WERI-Rb-1 (cell line): ENCODE measurements at places on chromosomes 16 and 17.

DNA sequence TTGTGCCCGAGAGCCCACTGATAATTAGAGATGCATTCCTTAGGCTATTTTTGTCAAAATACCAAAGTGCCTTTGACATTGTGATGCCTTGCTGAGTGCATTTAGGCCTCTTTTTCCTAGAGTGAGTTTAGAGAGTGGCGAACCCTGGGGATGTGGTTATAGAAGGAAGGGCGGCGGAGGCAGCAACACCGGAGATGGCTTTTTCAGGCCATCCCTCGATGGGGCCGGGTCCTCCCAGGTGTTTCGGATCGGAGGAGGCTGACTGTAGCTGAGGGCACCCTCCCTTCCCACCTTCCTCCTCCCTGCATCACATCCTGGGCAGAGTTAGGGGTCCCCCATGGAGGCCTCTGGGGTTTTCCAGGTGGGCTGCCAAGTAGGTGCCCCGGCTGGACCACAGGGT, 6.6 kb upstream of the SNAI3 start:
- DNase-seq: no peak

DNA sequence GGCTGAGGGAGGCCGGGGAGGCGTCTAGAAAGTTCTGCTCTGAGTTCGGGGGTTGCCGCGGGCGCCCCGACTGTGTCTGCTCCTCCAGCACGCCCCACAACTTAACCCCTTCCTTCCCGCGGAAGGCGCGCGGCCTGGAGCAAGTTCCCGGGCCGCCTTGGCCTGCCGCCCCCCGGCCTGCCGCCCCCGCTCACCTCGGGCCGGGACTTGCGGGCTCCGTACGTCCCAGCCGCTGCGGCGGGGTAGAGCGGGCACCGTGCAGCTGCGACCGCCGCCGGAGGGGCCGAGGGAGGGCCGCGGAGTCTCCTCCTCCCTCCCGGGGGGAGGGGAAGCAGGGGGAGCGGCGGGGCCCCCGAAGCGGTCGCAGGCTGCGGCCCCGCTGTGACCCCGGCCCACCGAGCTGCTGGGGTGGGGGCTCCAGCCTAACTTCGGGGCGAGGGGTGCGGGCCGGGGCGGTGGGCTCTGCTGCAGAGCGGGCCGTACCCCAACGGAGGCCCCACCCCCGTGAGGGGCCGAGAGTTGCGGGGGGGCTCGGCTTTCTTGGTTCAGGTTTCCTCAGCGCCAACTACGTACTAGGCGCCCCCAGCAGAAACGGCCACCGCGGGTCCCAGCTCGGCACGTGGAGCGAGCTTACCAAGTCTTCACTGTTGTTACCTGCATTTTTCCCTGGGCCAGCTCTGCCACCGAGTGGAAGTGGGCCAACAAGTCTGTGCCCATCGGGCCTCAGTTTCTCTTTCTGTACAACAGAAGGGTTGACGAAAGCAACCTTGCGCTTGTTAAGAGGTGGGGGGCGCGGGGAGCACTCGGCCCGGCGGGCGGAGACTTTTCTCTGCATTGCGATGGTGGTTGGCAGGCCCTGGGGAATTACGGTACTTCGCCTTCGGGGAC, at the start of gene CCDC102A:
CCDC102A (minus strand) TSS at position 266 of the 888 bp plus-strand sequence. CDS start 7,394 bp downstream, outside the sequence.
- DNase-seq: peak; percentile 20

- no peak for DNase-seq
Measured at GRCh38 chr16:66002601-66003000, 363.9 kb upstream of the CDH5 start.

DNA sequence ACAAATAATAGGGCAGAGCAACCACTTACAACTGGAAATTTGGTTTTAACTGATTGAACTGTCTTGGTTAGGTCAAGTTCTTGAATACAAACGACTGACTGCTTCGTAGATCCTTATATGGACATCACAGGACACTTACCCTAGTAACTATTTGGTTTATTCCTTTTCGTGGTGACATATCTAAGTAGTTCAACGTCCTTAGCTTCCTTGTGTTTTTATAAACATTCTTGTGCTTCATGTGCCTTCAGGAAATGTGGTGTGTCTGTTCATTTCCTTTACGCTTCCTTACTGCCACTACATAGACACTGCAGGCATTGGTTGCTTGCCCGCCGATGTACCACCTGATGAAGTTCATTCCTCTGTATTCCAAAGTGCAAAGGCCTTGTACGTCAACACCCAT, 59.3 kb downstream of the USP10 start:
- DNase-seq: no peak

- no peak for DNase-seq
Measured at GRCh38 chr17:50973557-50974494, 107.7 kb upstream of the TOB1 start.

- DNase-seq: peak; percentile 87
Measured at GRCh38 chr17:27381007-27381501, 75.2 kb upstream of the KSR1 start.

- DNase-seq: no peak
Measured at GRCh38 chr17:62121025-62121730, 56.1 kb upstream of the MED13 start.

DNA sequence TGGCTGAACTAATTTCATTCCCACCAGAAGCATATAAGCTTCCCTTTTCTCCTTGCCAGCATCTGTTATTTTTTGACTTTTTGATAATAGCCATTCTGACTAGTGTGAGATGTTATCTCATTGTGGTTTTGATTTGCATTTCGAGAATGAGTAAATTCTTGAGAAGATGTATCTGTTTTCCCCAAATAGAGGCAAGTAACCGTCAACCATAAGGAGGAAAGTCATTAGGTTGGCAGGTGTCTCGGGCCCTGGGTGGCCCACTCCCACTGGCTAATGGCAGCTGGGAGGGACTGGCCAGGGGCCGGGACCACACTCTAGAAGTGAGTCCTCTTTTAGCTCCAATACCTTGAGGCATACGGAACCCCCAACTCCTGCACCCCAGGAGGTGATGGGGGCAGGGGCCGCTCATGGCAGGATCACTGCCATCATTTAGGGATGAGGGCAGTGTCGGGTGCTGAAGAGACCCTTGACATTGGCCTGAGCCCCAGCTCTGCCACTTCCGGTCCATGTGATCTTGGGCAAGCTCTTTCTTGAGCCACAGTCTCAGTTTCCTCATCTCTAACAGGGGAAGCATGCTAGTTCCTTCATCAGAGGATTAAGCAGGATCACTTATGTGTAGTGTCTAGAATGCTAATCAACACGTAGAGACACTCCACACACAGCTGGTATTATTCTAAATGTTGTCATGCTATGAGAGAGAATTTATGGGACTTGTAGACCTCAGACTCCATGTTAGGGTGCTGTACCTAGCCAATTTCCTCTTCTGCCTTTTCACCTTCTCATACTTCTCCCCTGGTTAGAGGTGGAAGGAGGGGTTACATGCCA, 44.3 kb downstream of the RGS9 start:
- DNase-seq: no peak

DNA sequence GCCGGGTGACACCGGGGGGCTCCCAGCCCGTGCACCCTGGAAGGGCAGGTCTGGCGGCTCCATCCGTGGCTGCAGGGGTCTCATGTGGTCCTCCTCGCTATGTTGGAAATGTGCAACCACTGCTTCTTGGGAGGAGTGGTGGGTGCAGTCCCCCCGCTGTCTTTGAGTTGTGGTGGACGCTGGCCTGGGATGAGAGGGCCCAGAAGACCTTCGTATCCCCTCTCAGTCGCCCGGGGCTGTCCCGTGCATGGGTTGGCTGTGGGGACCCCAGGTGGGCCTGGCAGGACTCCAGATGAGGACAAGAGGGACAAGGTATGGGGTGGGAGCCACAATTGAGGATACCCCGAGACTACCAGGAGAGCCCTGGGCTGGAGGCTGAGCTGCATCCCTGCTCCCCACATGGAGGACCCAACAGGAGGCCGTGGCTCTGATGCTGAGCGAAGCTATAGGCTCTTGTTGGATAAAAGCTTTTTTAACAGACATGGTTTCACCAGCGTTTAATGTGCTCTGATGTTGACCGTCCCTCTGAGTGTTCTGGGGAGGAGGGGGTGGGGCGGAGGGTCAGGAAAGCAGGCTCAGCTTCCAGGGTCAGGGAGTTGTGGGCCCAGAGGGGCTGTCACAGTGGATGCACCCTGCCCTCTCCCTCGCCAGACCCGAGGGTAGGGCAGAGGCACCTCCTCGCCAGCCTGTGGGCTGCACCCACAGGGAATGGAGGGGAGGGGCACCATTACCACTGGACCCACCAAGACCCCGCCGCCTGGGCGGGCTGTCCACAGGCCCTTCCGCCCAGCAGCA, 5.4 kb downstream of the SPATA2L start:
- DNase-seq: no peak

- no peak for DNase-seq
Measured at GRCh38 chr17:45296003-45296832, 20.6 kb downstream of the MAP3K14 start.

DNA sequence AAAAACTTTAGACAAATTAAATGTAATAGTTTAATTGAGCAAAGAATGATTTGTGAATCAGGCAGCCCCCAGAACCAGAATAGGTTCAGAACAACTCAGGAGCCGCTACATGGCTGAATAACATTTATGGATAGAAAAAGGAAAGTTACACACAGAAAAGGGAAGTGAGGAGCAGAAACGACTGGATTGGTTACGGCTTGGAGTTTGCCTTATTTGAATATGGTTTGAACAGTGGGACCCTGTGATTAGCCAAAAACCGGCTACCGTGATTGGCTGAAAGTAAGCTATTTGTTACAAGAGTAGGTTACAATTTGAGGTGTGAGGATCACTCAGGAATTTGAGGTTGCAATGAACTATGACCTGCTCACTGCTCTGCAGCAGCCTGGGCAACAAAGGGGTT, 1139.8 kb downstream of the CDH11 start:
- no peak for DNase-seq

DNA sequence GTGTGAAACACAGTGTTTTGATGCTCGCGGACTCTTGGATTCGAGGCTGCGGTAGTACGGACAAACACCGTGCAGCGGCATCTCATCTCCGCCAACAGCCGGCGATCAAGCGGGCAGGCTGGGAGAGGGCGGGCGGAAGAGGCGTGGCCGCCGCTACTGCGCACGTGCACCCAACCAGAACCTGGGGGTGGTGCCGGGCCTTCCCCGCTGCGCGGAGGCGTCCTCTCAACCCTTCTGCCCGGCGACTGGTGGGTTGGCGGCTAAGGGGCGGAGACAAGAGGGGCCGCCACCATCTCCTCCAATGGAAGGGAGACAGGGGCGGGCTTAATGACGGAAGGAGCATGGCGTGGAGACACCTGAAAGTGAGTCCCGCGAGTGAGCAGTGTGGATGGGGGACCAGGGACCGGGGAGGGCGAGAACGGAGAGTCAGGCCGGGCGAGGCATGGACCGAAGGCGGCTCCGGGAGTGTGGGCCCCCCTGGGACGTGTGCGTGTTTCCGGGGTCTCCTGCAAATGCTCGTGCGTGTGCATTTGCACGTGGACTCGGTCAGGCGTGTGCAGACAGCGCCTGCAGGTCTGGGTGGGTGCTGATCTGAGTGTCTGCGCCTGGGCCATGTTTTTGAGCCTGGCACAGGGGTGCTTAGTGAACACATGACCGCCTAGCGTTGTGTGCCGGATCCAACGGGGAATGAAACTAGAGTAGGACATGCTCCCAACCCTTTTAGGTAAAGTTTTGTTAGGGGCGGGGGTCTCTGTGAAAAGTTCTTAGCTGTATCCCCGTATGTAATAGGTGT, at the start of gene DHODH:
DHODH (plus strand) TSS at position 321 of the 793 bp plus-strand sequence; CDS start at position 342, 21 bp downstream.
- DNase-seq: peak; percentile 98

DNA sequence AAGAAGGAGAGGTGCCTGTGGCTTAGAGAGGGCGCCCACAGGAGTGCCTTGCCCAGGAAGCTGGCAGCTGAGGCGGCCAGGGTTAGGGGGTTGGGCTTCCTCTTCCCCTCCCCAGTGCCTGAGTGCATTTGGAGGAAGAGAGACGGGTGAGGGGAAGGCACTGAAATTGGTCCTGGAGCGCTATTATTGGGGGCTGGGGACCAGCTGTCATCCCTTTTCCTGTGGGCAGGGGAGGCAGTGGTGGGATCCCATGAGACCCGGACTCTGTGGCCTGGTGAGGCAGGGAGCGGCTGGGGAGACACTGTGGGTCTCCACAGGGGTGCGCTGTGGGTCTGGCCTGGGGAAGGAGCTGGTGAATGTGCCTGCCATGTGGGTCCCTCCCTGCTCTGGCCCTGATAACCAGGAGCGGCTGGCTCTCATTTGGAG, 259.7 kb downstream of the SEC14L1 start:
- peak; percentile 81 for DNase-seq
